AG08396 (cell line): ENCODE measurements at places on chromosomes 5 and 9.
A peak's percentile ranks its signal among the peaks of the same experiment; 100 is the strongest.

- peak; percentile 91 for DNase-seq
These were observed 22.2 kb downstream of the AHRR start for GRCh38 chr5:343461-344401.

- no peak for DNase-seq
These were observed 753 bp upstream of the NR5A1 start for GRCh38 chr9:124507880-124508423.

DNA sequence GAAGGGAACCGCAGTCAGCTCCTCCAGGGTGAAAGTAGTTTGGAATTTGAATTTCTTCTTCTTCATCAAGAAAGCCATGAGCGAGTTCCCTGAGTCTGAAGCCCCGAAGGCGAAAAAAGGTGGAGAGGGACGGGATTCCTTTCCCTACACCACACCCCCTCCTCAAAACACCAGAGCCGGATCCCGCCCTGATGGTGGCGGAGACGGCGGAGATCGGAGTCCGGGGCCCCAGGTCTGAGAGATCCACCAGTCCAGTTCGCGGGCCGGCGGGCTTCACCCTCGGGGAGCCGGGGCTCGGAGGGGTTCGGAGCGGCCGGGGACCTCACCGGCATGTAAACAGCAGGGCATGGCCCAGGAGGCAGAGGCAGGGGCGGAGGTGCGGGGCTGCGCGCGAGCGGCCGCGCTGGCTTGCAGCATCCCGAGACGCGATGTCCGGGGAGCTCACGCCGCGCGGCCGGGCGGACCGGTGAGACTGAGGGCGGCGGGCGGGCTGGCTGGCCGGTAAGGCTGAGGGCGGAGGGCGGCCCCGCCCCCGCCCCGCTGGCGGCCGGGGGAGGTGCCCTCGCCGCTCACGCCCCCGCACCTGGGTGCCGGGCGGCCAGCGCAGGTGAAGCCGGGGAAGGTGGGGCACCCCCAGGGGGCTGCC, 606 bp downstream of the EEIG1 start:
- DNase-seq = peak; percentile 28

DNA sequence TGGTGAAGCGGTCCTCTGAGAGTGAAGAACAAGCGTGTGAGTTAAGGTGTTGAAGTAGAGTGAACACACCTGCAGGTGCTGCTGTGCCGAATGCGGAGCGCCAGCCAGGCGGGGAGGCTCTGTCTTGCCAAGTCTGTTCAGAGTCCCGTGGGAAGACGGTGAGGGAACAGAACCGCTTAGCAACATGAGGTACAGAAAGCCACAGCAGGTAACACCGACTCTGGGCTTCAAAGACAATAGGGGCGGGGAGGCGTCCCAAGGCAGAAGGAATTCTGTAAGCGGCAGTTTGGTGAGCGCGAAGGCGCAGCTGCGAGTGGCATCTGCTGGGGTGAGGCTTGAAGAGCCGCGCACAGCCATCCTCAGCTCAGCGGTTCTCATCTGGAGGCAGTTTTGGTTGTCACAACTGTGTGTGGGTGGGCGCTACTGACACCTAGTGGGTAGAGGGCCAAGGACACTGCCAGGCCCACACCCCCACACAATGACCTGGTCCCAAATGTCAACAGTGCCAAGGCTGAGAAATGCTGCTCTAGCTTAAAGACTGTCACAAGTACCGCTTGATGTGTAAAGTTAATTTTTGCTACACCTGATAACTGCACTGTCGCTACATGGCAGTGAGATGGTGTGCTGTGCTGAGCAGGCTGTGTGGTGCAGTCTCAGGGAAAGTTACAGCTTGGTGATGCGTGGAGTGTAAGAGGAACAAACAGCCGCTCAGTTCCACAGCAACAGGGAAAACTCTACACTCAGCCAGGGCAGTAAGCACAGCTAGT, 67.4 kb upstream of the TBC1D9B start:
- no peak for DNase-seq

DNA sequence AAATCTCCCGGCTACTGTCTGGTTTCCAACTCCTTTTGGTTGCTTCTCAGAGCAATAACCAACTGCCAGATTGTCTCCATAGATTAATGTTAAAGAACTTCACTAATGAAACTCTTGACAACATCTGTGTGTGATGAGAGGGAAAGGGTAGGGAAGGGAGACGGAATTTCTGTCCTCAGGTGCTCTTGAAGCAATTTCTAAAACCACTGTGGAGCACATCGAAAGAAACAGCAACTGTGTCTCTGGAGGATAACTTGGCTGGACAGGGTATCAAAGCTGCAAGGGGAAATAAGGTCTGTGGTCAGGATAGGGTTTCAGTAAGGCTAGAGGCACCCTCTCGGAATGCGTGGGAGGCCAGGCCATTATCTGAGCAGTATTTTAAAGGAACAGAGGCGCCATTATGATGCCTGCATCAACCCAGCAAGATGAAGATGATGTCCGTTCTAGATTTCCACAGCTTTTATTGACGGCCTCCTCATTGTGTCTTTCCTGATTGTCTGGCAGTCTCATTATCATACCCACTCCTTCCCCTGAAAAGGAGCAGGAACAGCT, 76.6 kb downstream of the RORB start:
- DNase-seq = no peak

DNA sequence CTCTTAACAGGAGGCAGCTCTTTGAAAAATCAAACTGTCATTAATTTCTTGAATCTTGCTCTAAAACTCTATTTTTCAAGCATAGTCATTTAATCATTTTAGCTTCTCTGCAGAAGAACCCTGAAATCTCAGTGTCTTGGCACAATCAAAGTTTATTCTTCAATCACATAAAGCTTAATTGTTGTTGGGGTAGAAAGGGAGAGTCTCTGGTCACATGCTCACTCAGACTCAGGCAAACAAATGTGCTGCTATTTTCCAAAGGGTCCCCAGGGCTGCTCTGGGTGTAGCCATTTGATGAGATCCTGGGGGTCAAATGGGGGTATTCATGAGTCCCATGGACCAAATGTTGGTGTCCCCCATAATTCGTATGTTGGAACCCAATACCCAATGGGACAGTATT, 114.8 kb downstream of the MSX2 start:
- no peak for DNase-seq

- no peak for DNase-seq
These were observed 34.5 kb upstream of the TYRP1 start for GRCh38 chr9:12658531-12659209.

- DNase-seq = no peak
These were observed 88.7 kb downstream of the TRIO start for GRCh38 chr5:14231890-14232289.

GRCh38 chr5:136814619-136815378, 449.5 kb upstream of the TRPC7 start:
- no peak for DNase-seq

GRCh38 chr5:61965490-61965889, 340.5 kb upstream of the KIF2A start:
- DNase-seq = no peak

- DNase-seq = no peak
These were observed 28.8 kb downstream of the EPB41L4A start for GRCh38 chr5:112390327-112390726.

DNA sequence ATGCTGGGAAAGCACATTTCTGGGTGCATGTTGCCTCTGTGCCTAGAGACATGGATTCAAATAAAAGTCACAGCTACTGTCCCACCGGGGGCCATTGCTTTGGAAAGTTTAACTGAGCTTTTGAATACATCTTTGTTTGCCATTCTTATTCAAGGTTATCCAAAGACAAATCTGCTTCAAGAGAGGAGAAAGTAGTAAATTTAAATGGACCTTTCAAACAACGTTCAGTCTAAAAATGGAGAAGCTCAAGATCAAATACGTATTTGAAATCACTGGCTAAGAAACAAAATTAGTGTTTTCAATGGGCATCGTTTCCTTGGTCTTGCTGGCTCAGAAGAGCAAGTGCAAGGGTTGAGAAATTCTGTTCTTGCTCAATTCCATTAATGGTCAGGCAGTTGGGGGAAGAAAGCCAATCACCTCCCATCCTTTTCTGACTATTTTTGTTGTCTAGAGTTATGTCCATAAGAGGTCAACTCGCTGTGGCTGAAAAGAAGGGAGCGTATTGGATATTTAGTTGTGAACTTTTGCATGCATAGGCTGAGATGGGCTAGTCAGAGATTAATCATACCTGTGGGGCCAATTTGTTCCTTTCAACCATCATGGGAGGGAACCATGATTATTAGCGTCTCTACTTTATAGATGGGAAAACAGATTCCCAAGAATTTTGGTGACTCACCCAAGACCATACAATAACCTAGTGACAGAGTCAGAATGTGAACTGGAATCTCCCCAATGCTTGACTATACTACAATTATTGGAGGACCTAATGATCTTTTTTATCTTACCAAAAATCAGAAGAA, 276.2 kb upstream of the TNC start:
- no peak for DNase-seq

GRCh38 chr5:139131465-139131864, 66.7 kb downstream of the SIL1 start:
- peak; percentile 69 for DNase-seq

GRCh38 chr5:166499447-166500240, 1791.8 kb upstream of the WWC1 start:
- no peak for DNase-seq

DNA sequence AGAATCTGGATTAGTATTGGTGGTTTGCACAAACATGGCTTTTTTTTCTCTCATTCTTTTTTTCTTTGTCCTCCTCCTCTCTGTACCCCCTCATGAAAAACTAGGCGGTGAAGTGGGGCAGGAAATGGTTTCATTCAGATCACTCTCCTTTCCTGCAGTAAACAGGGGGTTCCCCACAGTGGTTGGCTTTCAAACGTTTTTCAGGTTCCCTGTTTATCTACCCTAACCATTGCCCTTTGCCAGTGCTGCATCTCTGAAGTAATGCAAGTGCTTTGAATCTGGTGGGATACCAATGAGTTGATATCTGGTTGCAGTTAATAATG, 29.8 kb downstream of the NR4A3 start:
- DNase-seq = no peak

- no peak for DNase-seq
These were observed 101.0 kb downstream of the TMEM232 start for GRCh38 chr5:110625376-110625999.

- DNase-seq = peak; percentile 7
These were observed 84.4 kb downstream of the CNTLN start for GRCh38 chr9:17219261-17219660.

- peak; percentile 41 for DNase-seq
These were observed 133.6 kb downstream of the WDR41 start for GRCh38 chr5:77358255-77359205.

DNA sequence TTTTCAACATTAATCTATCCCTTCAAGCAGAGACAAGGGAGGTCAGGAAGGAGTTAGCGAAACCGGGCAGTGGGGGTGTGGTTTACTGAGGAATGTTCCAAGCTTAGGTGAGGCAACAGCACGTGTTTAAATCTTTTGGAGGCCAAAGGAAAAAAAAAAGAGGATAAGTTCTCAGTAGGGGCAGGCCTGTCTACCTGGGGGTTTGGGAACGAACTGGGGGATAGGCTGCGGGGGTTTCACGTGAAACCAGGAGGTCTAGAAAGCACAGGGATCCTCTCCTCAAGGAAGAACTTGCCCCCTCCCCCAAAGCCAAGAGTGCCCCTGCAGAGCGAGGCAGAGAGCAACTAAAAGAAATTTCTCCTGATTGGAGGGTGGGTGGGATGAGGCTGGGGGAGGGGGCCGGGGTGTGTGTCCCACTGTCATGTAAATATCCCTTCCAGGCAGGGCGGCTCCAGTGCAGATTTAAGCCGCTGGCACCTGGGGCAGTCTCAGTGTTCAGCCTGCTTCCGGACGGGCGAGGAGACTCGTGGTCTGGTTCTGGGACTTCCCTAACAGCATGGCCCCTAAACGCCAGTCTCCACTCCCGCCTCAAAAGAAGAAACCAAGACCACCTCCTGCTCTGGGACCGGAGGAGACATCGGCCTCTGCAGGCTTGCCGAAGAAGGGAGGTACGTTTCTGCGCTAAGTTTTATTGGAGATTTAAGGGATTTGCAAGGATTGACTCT, 5.5 kb upstream of the SET start:
- peak; percentile 27 for DNase-seq

- DNase-seq = peak; percentile 84
These were observed 43.2 kb downstream of the WWC1 start for GRCh38 chr5:168334695-168335094.

DNA sequence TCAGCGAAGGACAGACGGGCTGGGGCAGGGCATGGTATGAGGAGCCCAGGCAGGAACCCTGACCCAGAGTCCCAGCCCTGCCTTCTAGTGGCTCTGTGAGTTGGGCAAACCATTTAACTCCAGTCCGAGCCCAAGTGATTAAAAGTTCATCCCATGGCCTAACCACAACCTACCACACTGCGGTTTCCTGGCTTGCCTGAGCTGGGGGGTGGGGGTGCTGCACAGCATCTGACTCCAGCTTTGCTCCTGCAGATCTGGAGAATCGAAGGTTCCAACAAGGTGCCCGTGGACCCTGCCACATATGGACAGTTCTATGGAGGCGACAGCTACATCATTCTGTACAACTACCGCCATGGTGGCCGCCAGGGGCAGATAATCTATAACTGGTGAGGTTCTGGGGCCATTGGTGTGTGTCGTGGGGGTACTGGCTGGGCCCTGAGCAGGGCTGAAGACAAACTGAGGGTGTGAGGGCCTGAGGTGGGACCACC, 49.0 kb downstream of the STOM start:
- no peak for DNase-seq

DNA sequence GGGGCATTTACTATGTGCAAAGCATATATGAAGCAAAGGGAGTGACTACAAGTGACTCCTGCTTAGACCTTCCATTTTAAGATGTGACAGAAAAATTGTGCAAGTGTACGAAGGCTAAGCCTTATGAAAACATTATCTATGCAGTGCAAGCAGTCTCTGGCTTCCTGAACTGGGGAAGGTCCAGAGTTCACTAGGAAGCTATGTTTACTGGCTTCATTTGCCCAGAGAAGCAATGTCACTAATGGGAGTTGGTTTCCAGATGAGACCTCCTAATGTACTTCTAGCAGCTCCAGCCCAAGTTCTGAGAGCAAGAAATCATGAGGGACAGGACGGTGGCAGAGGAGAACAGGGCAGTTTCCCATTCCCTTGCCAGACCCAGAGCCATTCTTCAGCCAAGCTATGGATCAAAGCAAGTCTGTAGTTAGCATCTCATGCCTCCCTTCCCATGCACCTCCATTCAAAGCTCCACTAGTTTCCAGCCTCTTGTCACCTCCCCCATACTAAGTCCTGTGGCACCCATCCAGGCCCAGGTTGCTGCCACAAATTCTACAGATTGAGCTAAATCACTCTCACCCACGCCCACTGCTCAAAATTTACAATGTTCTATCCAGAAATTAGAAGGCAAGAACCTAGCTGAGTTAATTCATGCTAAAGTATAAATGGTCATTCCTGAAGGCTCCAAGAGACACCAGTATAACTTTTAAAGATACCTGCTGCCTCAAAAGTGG, 21.8 kb downstream of the MCTP1 start:
- DNase-seq = no peak
